ENCODE measurements at places on chromosomes 7 and 10.
A peak's percentile ranks its signal among the peaks of the same experiment; 100 is the strongest.

DNA sequence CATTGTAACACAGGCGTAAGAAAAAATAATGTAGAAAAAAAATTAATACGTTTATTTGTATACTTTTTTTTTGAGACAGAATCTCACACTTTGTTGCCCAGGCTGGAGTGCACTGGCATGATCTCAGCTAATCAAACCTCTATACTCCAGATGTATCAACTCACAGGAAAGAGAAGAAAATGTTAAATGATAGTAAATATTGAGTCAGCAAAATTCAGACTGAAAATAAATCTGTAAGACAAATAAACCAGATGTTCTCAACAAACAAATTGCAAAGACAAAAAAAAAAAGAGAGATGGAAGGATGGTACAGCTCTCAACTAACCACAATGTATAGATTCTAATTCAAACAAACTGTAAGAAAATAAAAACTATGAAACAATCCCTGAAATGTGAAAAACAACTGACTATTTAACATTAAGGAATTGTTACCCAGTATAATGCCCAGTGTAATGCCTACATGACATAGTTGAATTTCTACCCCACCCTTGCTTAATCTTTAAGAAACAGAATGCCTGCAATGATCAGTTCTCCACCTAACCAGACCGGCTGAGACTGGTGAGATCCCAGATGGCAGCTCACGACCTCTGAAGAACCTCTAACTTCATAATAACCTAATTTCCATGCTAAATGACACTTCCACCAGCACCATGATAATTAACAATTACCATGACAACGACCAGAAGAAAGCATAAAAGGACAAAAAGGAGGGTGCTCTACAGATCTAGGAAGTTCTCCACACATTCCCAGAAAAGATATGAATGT is 272.0 kb upstream of the GNAI1 start:
- DNase-seq, result no peak

- DNase-seq, result no peak
Observed at GRCh38 chr7:96685755-96686154, 23.9 kb downstream of the SEM1 start.

DNA sequence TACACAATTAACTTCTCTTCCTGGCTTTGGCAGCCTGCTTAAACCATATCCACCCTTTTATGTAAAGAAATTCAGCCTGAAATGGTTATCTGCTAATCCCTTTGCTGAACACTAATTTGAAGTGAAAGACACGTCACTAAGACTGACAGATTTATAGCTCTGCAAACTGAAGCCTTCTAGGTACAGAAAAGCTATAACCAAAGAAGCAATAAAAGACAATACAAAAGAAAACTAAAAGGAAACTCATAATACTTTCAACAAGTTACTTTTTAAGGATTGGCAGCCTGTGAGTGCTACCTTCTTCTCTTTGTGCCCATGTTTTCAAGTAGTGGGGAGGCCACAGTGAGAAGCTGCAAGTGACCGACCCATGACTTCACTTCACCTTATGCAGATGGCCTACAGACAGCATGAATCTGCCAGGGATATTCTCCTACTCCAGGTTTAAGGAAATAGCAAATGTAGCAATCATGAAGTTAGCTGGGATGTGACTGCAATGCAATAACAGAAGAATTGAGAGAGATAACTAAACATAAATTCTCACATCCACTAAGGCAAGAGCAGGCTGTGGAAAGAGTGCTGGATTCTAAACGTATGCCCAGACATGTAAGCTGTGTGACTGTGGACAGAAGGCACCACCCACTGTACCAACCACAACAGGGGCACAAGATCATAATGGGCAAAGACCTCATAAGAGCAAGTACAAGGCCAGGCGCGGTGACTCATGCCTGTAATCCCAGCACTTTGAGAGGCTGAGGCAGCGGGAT is 10.7 kb upstream of the SPOCK2 start:
- DNase-seq, result no peak

- no peak for DNase-seq
Observed at GRCh38 chr7:152667958-152668357, 8.0 kb downstream of the XRCC2 start.

GRCh38 chr10:70320751-70321150 is 36.9 kb upstream of the NPFFR1 start:
- peak; percentile 32 for DNase-seq

DNA sequence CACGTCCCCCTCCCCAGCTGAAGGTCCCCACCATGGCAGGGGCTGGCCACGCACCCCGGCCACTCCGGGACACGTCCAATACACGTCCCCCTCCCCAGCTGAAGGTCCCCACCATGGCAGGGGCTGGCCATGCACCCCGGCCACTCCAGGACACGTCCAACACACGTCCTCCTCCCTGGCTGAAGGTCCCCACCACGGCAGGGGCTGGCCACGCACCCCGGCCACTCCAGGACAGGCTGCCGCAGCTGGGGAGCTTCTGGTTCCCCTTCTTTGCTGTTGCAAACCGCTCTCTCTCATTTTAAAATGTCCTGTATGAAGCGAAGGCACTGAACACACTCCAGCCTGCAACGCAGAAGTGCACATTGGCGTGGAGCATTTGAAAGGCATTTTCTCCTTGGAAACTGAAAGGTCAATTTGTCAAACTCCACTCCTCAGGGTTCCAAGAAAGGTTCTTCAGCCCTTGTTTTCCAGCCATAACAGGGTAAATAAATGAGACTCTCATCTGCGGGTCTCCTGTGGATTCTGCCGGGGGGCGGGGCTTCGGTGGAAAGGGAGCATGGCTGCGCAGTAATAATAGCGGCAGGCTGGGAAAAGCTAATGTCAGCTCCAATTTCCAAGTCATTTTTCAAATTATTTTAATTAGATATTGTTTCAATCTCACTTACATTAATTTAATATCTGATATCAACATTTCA is 580.3 kb downstream of the DNAJB6 start:
- no peak for DNase-seq

DNA sequence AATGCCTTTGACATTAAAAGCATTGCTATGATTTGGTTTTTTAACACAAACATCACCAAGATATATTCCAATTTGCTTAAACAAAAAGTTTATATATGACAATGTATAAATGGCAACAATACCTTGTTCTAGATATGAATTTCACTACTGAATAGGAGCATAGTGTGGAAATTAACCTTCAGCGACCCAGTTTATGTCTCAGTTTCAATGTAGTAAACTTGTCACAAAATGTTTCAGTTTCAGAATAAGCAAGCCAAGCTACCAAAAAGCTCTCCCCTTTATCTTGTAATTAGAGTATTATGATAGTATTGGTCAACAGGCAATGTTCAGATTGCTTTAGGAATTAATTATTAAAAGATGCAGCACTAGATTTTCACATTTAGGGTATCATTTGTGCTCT is 99.6 kb upstream of the PCDH15 start:
- DNase-seq, result no peak

GRCh38 chr10:9886772-9887171 is 1130.9 kb upstream of the CELF2 start:
- no peak for DNase-seq

DNA sequence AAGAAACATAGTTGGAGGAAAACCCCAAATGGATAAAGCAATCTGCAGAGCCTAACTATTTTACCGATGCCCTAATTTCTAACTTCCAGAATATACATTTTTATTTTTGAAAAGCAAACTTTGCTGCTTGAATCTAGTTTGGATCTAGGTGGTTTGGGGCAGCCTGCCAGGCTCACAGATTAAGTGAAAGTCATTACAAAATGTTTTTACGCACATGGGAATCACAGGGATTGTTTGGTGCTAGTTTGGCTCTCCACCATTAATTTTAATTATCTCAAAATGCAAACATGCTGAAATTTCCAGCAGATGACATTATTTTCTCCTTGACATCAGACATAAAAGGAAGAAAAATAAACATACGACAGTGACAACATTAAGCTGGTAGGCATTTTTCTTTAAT is 166.7 kb upstream of the INHBA start:
- DNase-seq, result peak; percentile 12
